ENCODE measurements at places on chromosomes 12 and 14. TPM values are rescaled to one million over a fixed set of nuclear protein-coding genes. Genes with fewer than 3 reads are reported as not detected.

SRSF5 gene
- 768 TPM for total RNA-seq

ADAM21 gene
- total RNA-seq: not detected

DYRK2 gene
- total RNA-seq: 77.9 TPM

CALCOCO1 gene
- 179 TPM for total RNA-seq

FBXO33 gene
- total RNA-seq: 17.3 TPM

HSP90B1 gene
- 203 TPM for total RNA-seq

Data from B cell (primary cell).